ENCODE measurements at places on chromosomes 6 and 20.
A peak's percentile ranks its signal among the peaks of the same experiment; 100 is the strongest.

GRCh38 chr20:58112017-58112781 is 116.3 kb downstream of the ANKRD60 start:
- no peak for DNase-seq

DNA sequence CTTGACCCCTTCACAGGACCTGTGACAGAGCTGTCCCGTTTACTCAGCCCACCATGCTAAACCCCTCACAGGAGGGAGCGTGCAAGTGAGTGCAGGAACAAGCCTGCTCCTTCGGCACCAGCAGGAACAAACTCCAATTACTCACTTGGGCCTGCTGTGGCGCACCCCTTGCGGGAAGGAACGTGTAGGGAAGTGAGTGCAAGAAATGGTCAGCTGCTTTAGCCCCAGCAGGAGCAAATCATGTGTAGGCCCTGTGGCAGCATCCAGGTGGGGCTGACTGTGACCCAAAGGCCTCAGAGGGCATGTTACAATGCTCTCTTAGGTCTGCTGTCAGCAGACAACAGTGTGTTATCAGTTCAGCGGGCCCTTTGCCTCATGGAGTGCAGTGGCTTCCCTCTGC is 574.4 kb downstream of the PRKN start:
- no peak for DNase-seq

DNA sequence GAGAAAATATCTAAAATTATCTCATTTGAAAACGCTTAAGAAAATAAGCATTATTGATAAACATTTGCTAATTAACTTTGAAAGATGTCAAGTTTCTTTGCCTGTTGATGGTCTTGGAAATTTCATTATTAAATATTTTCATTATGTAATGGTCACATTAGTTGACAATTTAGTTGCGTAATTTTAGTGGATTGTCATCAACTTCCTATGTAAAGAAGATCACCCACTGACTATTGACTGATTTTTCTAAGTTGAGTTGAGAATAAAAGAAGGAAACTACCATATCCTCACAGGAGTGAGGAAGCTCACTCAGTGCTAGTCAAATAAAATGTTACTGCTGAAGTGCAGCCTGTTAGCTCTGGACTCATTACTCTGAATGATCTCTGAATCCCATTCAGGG is 79.9 kb upstream of the LY86 start:
- DNase-seq: no peak

GRCh38 chr20:19692685-19693119 is 65.4 kb upstream of the RIN2 start:
- peak; percentile 75 for DNase-seq

DNA sequence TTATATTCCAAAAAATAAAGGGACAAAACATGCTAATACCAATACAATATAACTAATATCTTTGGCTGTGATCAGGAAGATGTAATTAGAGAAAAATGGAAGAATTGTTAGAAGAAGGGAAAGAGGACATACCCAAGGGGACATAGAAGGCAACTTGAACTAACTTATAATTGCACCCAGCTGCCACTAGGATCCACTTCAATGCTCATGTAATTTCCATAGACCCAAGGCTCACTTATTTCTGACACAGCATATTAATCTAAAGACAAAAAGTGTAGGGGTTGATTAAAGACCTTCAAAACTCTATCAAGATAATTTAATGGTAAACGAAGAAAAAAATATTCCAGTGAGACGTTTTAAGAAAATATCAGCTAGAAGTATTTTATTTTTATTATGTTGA is 396.0 kb upstream of the ADGRB3 start:
- no peak for DNase-seq

GRCh38 chr6:65004283-65004682 is 702.7 kb downstream of the EYS start:
- no peak for DNase-seq

DNA sequence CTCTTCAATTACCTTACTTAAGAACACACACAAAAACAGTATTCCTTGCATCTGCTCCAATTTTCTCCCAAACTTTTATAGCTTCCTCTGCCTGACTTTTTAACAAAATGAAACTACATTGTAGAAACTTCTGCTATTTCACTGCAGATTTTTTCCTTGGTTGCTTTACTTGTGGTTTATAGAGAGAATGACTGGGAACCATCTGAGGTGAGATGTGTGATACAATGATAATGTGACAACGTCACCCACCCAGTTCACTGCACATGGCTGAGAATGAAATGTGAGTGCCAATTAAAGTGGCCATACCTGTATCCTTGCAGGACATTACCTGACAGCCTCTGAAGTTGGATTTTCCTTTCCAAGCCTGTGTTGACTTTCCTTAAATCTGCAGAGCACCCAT is 258.4 kb downstream of the CD83 start:
- no peak for DNase-seq

- DNase-seq: no peak
Measured at GRCh38 chr6:104705095-104705707, 154.5 kb downstream of the HACE1 start.

- DNase-seq: no peak
Measured at GRCh38 chr6:52356017-52356416, 5.9 kb upstream of the PAQR8 start.

- DNase-seq: no peak
Measured at GRCh38 chr6:45376310-45377042, 1.3 kb downstream of the SUPT3H start.

DNA sequence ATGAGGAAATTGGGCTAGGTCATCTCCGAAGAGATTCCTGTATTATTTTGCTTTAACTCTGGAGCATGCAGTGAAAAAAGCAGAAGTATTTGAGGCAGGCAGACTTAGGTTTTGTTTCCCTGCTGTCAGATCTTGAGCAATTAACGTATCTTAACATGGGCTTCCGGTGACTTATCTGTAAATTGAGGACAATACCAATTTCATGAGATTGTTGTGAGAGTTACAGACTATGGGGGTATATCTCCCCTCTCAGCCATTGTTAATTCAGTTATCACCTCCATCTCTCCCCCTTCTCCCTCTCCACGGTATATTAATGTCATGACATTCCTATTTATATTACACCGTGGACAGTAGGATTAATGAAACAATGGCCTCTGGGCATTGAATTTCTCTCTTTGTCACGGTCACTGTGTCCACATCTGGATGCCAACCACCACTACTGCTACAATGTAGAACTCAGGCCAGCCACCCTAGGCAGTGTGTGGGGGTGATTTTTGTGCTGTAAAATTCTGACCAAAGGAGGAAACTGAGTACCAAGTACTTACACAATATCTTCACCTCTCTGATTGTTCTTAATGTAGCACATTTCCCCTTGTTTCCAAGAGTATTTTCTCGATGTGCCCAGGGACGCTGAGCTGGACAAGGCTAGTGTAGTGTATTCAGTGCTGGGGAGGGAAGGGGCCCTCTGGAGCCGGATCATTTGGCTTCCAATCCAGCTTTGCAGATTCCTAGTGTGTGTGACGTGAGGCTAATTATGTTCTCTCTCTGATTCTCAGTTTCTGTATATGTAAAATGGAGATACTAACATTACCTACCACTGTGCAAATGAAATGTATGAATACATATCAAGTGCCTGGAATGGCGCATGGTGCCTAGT is 77.2 kb downstream of the GCNT2 start:
- DNase-seq: no peak

DNA sequence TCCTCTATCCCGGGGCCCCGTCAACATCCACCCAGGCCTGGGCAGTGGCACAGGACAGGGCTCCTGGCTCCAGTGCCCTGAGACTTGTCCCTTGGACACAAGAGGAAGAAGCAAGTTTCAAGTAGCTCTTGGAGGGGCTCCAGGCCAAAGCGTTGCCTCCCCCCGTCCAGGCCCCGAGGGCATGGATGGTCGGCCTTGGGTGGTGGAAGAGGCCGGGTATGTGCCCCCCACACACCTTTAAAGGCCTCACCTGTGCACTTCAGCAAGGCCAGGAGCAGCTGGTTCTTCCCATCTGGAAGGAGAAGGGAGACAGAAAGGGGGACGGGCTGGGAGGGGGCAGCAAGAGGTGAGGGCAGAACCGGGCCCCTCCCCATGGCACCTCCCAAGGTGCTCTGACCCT is 190.3 kb downstream of the PREX1 start:
- DNase-seq: no peak

DNA sequence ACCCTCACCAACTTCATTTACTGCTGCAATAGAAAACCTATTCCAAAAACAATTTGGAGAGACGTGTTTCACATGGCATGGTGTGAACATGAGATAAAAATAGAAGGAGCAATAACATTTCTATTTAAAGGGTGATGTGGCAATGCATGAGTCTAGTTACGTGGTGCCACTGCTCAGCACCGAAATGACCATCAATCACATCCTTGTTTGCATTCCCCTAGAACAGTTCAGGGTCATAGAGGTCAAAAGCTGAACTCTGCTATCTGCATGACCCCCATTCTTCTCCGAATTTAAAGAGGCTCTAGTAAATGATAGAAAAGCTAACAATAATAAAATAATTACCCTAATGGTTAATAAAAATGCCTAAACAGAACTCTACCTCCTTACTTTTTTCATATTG is 29.5 kb downstream of the ROS1 start:
- DNase-seq: no peak

DNA sequence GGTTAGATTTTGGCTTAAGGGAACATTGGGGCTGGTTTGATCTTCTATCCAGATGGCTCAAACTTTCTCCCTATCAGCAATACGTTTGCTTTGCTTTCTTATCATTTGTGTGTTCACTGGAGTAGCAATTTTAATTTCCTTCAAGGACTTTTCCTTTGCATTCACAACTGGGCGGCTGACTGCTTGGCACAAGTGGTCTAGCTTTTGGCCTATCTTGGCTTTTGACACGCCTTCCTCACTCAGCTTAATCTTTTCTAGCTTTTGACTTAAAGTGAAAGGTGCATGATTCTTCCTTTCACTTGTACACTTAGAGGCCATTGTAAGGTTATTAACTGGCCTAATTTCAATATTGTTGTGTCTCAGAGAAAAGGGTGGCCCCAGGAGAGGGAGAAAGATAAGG is 254.9 kb downstream of the PLCB1 start:
- DNase-seq: no peak

DNA sequence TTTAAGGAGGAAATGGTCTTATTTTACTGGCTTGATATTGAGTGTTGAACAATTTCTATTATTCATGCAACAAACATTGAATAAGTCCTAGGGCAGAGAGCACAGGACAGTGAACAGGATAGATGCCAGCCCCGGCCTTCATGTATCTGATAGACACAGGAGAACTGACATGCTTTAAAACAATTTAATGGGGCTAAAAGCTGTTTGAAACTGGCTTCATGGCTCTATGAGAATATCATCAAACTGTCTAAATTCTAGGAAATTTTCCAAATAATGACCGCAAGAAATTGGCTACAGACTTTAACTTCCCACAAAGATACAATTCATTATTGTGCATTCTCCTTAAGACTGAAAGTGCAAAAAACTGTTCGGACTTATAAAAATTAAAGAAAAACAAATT is 69.0 kb downstream of the ID4 start:
- no peak for DNase-seq

- DNase-seq: no peak
Measured at GRCh38 chr20:58048096-58048702, 180.3 kb downstream of the ANKRD60 start.
